ENCODE measurements at places on chromosomes 5 and 9.

- peak; percentile 53 for DNase-seq
Observed at GRCh38 chr5:56686337-56687195, 128.8 kb upstream of the MAP3K1 start.

GRCh38 chr9:132474253-132474652, 64.2 kb downstream of the CFAP77 start:
- no peak for DNase-seq

DNA sequence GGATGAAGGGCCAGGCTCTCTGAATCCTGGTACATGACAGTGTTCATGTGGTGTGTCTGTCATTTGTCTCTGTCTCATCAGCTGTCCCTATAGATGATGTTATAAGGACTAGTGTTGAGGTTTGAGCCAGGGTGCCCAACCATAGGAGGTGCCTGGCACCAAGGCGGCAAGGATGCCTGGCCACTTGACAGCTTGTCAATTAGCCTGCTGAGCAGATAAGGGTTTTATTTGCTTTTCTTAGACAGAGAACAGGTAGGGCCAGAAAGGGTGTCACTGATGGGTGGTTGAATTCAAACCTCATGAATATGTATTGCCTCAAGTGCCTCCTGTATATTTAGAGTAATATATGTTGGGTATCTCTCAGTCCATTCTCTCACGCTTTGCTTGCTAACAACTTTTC, 30.1 kb upstream of the AUH start:
- DNase-seq, result no peak

DNA sequence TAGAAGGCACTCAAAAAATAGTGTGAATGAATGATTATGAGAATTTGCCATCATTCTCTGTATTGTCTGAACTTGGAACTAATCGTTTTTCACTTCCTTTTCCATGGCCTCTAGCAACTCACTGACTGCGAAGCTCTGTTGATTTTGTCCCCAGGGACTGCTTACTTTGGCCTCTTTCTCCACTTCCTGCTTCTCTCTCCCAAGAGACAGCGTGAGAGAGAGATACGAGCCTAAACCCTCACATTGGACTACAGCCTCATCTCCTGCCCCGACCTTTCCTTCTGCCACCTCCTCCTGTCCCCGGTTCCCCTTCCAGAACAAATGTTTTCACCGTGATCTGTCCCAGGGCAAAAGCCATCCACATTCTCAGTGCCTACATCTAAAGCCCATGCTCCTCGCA, 300.8 kb upstream of the PANK3 start:
- no peak for DNase-seq

- no peak for DNase-seq
Observed at GRCh38 chr9:132238026-132238972, 76.4 kb downstream of the NTNG2 start.

GRCh38 chr9:114274217-114274616, 48.7 kb upstream of the ORM1 start:
- no peak for DNase-seq

All from hematopoietic multipotent progenitor cell (in vitro differentiated cells).